ENCODE measurements at places on chromosomes 4 and X.

- no peak for DNase-seq
These were observed 297.4 kb upstream of the SFRP2 start for GRCh38 chr4:154086247-154086646.

DNA sequence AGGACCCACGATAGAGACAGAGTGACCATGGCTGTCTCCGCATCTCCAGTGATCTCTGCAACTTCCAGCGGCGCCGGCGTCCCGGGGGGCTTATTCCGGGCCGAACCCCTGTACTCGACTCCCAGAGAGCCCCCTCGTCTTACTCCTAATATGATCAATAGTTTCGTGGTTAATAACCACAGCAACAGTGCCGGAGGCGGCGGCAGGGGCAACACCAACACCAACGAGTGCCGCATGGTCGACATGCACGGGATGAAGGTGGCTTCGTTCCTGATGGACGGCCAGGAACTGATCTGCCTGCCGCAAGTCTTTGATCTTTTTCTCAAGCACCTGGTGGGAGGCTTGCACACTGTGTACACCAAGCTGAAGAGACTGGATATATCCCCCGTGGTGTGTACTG, 343 bp downstream of the DACH2 start:
- DNase-seq = no peak

DNA sequence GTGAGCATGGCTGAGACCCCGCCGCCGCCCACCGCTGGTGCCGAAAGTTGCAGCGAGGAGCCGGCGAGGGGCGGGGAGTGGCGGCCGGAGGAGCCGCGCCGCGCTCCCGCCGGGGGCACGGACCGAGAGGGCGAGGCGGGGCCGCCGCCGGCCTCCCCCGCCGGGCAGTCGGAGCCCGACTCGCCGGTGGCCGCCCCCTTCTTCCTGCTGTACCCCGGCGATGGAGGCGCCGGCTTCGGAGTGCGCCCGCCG, 16.5 kb downstream of the UTP3 start:
- peak; percentile 26 for DNase-seq

DNA sequence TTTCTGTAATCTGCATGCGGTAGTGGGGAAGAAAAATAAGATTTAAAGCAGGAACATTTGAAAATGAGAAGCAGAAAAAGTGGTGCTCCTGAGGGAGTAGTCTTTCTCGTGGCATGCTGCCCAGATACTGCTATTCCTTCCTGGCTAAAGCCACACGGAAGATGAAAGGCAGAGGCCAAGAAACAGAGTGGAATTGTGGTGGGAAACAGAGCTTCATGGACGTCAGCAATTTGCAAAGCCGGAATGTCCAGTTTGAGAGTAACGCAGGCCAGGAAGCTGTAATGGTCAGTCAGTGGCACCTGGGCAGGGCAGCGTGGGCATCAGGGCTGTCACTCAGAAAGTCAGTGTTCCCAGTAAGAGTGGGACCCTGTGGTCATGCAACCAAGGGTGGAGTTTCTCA, 63.7 kb upstream of the FMR1 start:
- no peak for DNase-seq

DNA sequence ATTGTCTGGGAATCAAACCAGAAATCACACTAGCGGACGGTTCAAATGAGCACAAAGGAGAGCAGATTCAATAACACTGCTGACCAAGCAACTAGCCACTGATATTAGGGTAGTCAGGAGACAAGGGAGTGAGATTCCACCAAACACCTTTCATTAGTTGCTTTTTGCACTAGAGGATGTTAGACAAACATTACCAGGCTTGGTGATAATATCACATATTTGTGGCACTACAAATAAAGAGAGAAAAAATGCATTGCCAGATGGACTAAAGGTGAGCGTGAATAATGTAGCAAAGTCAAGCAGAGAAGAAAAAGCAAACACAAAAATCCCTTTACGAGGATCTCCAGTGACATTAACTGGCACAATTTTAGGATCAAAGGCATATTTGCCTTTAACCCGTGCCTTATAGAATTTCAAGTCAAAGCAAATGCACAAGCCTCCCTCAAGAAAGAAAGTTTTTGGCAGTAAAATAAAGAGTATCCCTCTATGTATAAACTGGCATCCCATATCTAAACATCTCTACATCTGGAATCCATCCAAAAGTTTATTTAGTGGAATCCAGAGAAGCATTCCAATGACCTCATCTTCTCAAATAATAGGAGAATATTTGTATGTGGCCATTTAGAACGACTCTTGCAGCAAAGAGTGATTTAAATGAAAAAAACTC, 290.9 kb downstream of the KCTD8 start:
- DNase-seq = no peak

DNA sequence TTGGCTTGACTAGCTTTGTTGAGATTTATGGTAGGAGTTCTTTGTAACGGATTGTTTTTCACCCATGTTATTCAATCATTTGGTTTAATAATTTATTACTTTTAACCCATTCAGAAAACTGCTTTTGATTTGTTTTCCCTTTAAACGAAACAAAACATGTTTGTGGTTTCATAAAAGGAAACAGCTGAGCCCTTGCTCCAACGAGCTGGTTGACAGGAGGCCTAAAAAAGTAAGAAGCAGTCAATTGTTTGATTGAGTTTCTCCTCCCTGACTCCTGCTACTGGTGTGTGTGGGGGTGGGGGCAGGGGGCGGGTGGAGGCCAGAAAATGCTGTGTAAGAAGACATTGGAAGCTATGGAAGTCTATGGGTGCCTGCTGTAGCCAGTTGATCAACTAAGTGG, 102.8 kb downstream of the CHRDL1 start:
- no peak for DNase-seq

DNA sequence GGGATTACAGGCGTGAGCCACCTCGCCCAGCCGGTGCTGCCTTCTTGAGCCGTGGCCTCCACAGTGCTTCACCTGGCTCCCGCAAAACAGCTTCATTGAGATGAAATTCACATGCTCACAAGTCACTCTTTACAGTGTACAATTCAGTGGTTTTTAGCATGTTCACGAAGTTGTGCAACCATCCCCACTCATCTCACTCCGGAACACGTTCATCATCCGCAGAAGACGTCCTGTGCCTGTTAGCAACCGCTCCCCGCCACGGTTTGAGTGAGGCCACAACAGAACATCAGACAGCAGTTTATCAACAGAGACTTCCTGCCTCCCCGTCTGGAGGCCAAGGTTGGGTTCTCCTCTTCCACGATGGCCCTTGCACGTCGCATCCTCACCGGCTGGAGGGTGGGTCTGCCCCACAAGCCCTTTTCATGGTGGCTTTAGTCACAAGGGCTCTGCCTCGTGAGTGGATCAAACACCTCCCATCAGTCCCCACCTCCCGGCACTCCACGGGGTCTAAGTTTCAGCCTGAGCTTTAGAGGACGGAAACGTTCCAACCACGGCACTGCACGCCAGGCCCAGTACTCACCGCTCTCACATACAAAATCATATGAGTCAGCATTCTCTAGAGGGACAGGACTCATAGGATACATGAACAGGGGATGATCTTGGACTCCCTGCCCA, 29.6 kb upstream of the SPON2 start:
- peak; percentile 92 for DNase-seq

GRCh38 chr4:187251896-187252295, 528.2 kb upstream of the FAT1 start:
- DNase-seq = no peak

- DNase-seq = no peak
These were observed 18.0 kb upstream of the TMEM131L start for GRCh38 chr4:153448003-153448731.

GRCh38 chr4:134650461-134650860, 448.9 kb upstream of the PABPC4L start:
- DNase-seq = no peak

GRCh38 chr4:174697202-174697601, 131.8 kb downstream of the GLRA3 start:
- DNase-seq = no peak

DNA sequence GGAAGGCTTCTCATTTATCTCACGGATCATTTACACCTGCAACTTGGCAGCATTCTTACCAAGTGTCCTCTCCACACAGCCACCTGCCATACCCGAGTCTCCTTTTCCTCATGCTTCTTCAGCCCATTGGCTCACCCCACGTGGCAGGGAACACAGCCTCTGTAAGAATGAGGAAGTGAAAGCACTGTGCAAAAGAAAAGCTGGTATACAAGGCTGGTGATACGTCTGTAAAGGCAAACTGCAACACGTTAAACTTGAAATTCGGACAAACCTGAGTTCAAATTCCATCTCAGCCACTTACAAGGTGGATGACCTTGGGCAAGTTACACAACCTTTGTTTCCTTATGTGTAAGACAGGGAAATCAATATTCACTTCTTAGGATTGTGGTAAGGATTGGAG, 164.0 kb upstream of the RASGEF1B start:
- DNase-seq = no peak

GRCh38 chrX:542179-542578, 88.4 kb upstream of the SHOX start:
- no peak for DNase-seq

DNA sequence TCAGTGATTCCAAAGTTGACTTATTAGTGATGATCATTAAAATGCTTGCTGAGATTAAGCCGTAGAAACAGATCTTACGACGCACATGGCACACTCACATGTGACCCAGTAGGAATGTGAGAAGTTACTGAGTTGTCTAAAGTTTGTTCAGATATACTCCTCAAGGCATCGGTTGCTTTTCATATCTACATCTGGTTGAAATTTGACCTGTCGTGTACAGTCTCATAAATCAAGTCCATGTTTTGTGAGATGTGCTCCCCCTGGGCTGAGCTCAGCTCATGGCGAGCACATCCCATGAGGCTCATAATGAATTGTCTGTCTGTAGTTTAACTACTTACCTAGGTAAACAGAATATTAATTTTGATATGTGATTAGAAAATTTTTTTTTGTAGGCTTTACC, 67.0 kb downstream of the TNIP2 start:
- DNase-seq = no peak

GRCh38 chr4:40564004-40564403, 65.7 kb downstream of the RBM47 start:
- DNase-seq = no peak

- no peak for DNase-seq
These were observed 682.3 kb upstream of the GRID2 start for GRCh38 chr4:91621446-91621845.

Data from activated CD4-positive, alpha-beta T cell treated with anti-CD3 and anti-CD28 coated beads, Interleukin-2, amount 10 ng/mL, durations not matched to agents 7 days and 5 days (primary cell).